A549 treated with ZK216348 at 1 μM for 4 hours (cell line): ENCODE measurements at places on chromosomes 16 and 17. TPM values are rescaled to one million over a fixed set of nuclear protein-coding genes. Genes with fewer than 3 reads are reported as not detected.

Gene DHRS7C
- total RNA-seq, result not detected in 5 replicates

Gene SEPTIN12
- total RNA-seq, result not detected in 5 replicates

Gene TBC1D28
- total RNA-seq, result not detected in 5 replicates

Gene FBXO39
- total RNA-seq, result not detected in 5 replicates

Gene DYNLRB2
- 0.69 to 0.93 TPM in 2 of 5 replicates, not detected in the others for total RNA-seq

Gene NPIPB5
- total RNA-seq, result 25.1 to 32.3 TPM (median 26.8 TPM) in 5 replicates

Gene CASKIN1
- total RNA-seq, result 0.29 to 1.5 TPM (median 0.56 TPM) in 5 replicates

Gene EVPLL
- total RNA-seq, result not detected in 5 replicates

Gene CTRB2
- not detected in 5 replicates for total RNA-seq

Gene ADAD2
- not detected in 5 replicates for total RNA-seq

Gene AURKB
- 144 to 164 TPM (median 152 TPM) in 5 replicates for total RNA-seq

Gene CIITA
- total RNA-seq, result 0.08 to 0.16 TPM (median 0.16 TPM) in 3 of 5 replicates, not detected in the others

Gene TUBD1
- total RNA-seq, result 11.5 to 13.2 TPM (median 12.9 TPM) in 5 replicates

Gene ARL17A
- 4.1 to 5.9 TPM (median 4.9 TPM) in 5 replicates for total RNA-seq

Gene HAS3
- total RNA-seq, result 31.2 to 54.8 TPM (median 50.9 TPM) in 5 replicates

Gene NOS2
- total RNA-seq, result 0.08 to 0.27 TPM (median 0.23 TPM) in 5 replicates

Gene EIF3C
- total RNA-seq, result 260 to 393 TPM (median 359 TPM) in 5 replicates

Gene PRSS27
- total RNA-seq, result 1.0 to 2.2 TPM (median 1.8 TPM) in 5 replicates

Gene ABCA6
- not detected in 5 replicates for total RNA-seq

Gene AIPL1
- not detected in 5 replicates for total RNA-seq

Gene SOCS7
- 8.1 to 18.8 TPM (median 15.8 TPM) in 5 replicates for total RNA-seq

Gene GNG13
- not detected in 5 replicates for total RNA-seq

Gene CCL7
- total RNA-seq, result 0.65 TPM in 1 of 5 replicates, not detected in the others

Gene SLC35G6
- not detected in 5 replicates for total RNA-seq

Gene KRTAP17-1
- total RNA-seq, result not detected in 5 replicates

Gene DLX3
- 0.07 to 0.12 TPM (median 0.07 TPM) in 3 of 5 replicates, not detected in the others for total RNA-seq

Gene ASIC2
- total RNA-seq, result 1.7 to 3.1 TPM (median 2.0 TPM) in 5 replicates

Gene PLEKHH3
- 7.7 to 20.0 TPM (median 18.9 TPM) in 5 replicates for total RNA-seq
